ENCODE measurements at places on chromosomes 1 and 21. TPM values are rescaled to one million over a fixed set of nuclear protein-coding genes. Genes with fewer than 3 reads are reported as not detected.

The CBR1 gene
- total RNA-seq = 65.6 TPM

The LCE1F gene
- total RNA-seq = not detected

The ZNF697 gene
- 2.4 TPM for total RNA-seq

The EXTL1 gene
- total RNA-seq = 2.7 TPM
